ENCODE measurements at places on chromosomes 6 and 20. TPM values are rescaled to one million over a fixed set of nuclear protein-coding genes. Genes with fewer than 3 reads are reported as not detected.

GRCh38 chr6:149990212-149990660, 26.5 kb downstream of the ULBP1 start:
- no peaks in the 10 kb centered on the region for H3K36me3 ChIP-seq
- H3K27ac ChIP-seq = no peak overlapping the region
- H3K4me3 ChIP-seq = peak overlapping the region; percentile 21
- peaks cover 9% of the 10 kb centered on the region for H3K4me1 ChIP-seq
- H3K27me3 ChIP-seq = peaks cover 88% of the 10 kb centered on the region

The COQ3 gene
- 3.7 TPM for total RNA-seq

- no peaks in the 10 kb centered on the region for H3K4me1 ChIP-seq
- H3K4me3 ChIP-seq = no peak overlapping the region
- H3K27me3 ChIP-seq = no peaks in the 10 kb centered on the region
- no peak for DNase-seq
- H3K27ac ChIP-seq = no peak overlapping the region
These were observed 1.6 kb downstream of the CEP43 start for GRCh38 chr6:167000759-167001158.

- peaks cover 7% of the 10 kb centered on the region for H3K27me3 ChIP-seq
- no peak overlapping the region for H3K4me3 ChIP-seq
- H3K36me3 ChIP-seq = no peaks in the 10 kb centered on the region
These were observed 12.4 kb upstream of the KCNQ2 start for GRCh38 chr20:63484651-63485403.

The PSMA7 gene
- 284 TPM for total RNA-seq

The LIN28B gene
- total RNA-seq = 29.0 TPM

DNA sequence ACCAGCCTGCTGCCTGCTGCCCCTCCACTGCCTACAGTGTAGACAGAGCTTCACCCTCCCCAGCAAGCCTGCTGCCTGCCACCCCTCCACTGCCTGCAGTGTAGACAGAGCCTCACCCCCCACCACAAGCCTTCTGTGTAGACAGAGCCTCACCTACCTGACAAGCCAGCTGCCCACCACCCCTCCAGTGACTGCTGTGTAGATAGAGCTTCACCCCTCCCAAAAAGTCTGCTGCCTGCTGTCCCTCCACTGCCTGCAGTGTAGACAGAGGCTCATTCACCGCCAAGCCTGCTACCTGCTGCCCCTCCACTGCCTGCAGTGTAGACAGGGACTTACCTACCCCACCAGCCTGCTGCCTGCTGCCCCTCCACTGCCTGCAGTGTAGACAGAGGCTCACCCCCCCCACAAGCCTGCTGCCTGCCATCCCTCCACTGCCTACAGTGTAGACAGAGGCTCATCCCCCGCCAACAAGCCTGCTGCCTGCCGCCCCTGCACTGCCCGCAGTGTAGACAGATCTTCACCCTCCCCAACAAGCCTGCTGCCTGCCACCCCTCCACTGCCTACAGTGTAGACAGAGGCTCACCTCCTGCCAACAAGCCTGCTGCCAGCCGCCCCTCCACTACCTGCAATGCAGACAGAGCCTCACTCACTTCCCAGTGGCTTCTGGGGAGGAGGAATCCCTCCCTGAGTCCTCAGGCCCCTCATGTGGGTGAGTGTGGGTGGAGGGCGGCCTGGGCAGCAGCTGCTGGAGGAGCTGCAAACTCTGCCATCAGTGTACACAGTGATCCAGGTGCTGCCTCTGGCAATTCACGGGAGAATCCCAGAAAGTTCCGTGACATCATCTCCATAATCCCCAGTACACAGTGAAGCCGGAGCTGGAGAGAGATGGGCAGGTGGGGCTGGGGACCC, 140.9 kb downstream of the DLL1 start:
- no peak overlapping the region for H3K4me3 ChIP-seq
- peaks cover 6% of the 10 kb centered on the region for H3K4me1 ChIP-seq
- DNase-seq = no peak
- H3K36me3 ChIP-seq = no peaks in the 10 kb centered on the region
- H3K27me3 ChIP-seq = peaks cover 4% of the 10 kb centered on the region

GRCh38 chr6:43983191-43983590, 144.1 kb downstream of the MRPL14 start:
- DNase-seq = no peak
- no peak overlapping the region for H3K27ac ChIP-seq
- H3K4me3 ChIP-seq = no peak overlapping the region
- H3K27me3 ChIP-seq = peaks cover 22% of the 10 kb centered on the region

DNA sequence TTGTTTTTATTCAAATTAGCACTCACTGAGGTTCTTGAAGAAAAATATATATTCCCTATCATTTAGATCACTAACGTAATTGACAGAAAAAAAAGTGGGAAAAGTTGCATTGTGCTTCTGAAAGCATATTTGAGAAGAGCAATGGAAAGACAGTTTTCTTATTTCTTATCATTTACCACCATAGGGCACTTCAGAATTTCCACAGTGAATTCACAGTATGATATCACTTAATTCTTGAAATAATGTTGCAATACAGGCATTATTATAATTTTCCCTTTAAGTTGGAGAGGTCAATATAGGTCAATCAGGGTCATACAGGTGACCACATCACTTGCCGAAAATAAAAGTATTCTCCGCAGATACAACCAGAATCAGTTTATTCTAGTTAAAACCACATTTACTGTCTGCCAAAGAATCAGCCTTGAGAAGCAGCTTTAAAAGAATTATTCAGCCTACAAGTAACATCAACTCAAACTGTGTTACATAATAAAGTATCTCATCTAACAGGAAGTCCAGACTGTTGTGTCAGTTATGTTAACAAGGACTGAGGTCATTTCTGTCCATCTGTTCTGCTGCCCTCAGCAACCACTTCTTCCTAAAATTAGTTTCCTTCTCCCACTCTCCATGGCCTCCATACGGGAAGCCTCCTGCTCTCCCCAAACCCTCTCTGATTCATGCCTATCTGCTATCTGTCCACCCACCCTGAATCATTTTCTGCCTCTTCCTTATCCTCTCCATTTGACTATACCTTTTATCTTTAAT, 121.2 kb downstream of the SIM1 start:
- peak; percentile 88 for DNase-seq
- peaks cover 47% of the 10 kb centered on the region for H3K4me1 ChIP-seq
- H3K27ac ChIP-seq = peak overlapping the region; percentile 56
- H3K36me3 ChIP-seq = no peaks in the 10 kb centered on the region

The PRDM1 gene
- total RNA-seq = 11.4 TPM

GRCh38 chr6:24494821-24495795, at the start of gene ALDH5A1:
Gene ALDH5A1 (plus strand): TSS chr6:24494969. CDS start chr6:24494997, 28 bp downstream.
- H3K27me3 ChIP-seq = no peaks in the 10 kb centered on the region
- H3K4me3 ChIP-seq = peak within 1 kb of the TSS; percentile 68
- H3K4me1 ChIP-seq = peaks cover 9% of the 10 kb centered on the region
- H3K27ac ChIP-seq = no peak within 1 kb of the TSS
- peak; percentile 54 for DNase-seq

GRCh38 chr6:158313989-158314388, 1.7 kb downstream of the TULP4 start:
- DNase-seq = no peak
- H3K27me3 ChIP-seq = no peaks in the 10 kb centered on the region
- no peaks in the 10 kb centered on the region for H3K4me1 ChIP-seq
- no peak overlapping the region for H3K4me3 ChIP-seq

DNA sequence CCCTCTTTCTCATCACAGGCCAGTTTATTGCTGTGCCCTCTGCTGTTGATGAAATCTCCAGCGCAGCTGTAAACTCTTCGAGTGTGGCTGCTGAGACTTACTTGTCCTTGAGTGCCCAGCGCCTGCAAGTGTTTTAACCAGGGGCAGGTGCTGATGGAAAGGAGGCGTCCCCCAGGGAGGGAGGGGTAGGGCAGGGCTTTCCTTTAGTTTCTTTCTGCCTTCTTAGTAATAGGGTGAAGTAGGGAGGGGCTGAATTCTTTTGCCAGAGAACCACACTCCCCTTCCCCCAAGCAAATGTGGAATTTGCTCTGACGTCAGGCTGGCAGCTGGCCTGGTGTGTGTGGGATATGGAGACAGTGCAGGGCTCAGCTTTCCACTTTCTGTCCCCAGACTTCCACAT, 61.2 kb downstream of the IGF2R start:
- peaks cover 21% of the 10 kb centered on the region for H3K4me1 ChIP-seq
- peak overlapping the region; percentile 76 for H3K27ac ChIP-seq
- no peak overlapping the region for H3K4me3 ChIP-seq
- H3K27me3 ChIP-seq = no peaks in the 10 kb centered on the region
- DNase-seq = peak; percentile 96

DNA sequence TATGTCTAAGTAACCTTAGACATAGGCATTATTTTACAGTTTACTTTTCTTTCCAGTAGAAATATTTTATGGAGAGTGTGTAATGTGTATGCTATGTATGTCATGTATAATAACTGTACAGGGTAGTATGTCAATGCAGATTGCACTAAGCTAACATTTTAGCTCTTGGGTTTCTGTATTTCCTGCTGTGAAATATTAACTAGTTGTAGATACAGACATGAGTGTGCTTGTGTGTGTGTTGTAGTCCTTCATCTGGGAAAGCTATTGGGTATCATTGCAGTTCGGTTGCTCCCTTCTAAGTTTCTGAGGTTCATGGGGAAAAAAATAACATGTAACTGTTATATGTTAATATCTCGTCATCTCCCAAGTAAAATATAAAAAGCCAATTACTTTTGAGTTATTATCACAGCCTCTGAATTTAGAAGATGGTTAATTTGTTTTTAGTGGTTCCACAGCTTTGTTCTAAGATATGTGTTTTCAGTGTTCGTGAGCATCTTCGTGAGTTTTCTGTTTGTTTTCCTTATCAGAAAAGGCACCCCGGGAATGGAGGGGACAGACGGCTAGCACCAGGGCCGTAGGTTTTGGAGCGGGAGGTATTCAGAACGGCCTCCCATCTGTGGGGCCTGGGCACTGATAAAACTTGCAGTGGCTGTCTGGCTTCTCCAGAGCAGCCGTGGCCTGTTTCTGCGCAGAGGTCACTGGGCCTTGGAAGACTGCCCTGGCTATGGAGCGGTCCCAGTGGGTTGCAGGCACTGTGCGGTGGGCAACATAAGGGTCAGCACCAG, 215.0 kb downstream of the ARID1B start:
- DNase-seq = no peak
- no peaks in the 10 kb centered on the region for H3K36me3 ChIP-seq
- H3K27me3 ChIP-seq = no peaks in the 10 kb centered on the region
- H3K4me1 ChIP-seq = peaks cover 14% of the 10 kb centered on the region
- H3K27ac ChIP-seq = no peak overlapping the region

The APOM gene
- total RNA-seq = 0.89 TPM

DNA sequence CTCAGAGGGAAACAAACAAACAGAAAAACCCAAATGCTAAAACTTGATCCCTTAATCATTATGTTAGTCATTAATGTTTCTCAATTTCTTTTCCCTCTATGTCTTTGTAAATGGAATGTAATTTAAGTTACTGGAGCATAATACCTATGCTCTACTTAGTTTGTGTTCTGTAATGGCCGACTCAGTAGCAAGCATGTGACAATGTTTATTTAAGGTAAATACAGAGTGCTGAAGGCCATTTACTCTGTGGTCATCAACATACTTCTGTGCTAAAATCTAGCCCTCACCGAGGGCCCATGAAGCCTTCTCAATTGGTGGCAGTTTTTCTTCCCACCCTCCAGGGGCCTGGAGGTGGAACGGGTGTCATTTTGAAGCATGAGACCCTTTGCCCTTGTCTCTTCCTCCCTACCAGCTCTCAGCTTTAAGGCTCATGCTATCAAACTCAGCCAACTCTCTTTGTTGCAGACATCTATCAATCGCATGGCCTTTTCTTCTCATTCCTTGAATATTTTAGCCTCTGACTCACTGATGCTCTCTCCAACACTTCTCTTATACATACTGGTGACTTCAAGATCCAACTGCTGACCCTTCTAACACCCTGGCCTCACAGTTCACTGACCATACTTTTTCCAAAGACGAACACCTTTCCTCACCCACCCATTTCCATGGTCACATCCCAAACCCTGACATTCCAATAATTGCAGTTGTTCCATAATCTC, 48.2 kb downstream of the STX7 start:
- no peak overlapping the region for H3K27ac ChIP-seq
- no peak overlapping the region for H3K4me3 ChIP-seq
- no peaks in the 10 kb centered on the region for H3K27me3 ChIP-seq

DNA sequence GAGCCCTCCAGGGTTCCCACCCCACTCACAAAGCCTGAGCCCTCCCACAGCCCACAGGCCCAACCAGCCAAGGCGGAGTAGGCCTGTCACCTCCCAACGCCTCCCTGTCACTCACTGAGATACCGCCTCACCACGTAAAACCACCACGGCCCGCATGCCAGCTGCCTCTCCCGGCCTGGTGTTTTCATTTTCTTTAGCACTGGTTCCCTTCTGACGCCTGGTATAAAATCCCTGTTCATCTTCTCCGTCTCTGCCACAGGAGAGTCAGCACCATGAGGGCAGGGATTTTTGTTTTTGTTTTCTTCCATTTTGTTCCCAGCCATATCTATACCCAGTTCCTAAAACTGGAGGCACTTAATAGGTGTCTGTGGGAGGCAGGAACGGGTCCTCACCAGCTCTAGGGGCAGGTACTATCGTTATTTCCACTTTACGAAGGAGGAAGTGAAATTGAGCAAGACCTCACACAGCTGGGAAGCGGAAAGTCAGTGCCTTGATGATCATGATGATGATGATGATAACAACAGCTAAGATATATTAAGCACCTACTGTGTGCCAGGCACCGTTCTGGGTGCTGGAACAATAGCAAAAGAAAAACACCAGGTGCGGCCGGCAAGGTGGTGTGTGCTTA, 58.6 kb downstream of the SNAI1 start:
- no peak overlapping the region for H3K27ac ChIP-seq
- no peaks in the 10 kb centered on the region for H3K36me3 ChIP-seq
- H3K4me3 ChIP-seq = no peak overlapping the region
- no peak for DNase-seq
- no peaks in the 10 kb centered on the region for H3K4me1 ChIP-seq

DNA sequence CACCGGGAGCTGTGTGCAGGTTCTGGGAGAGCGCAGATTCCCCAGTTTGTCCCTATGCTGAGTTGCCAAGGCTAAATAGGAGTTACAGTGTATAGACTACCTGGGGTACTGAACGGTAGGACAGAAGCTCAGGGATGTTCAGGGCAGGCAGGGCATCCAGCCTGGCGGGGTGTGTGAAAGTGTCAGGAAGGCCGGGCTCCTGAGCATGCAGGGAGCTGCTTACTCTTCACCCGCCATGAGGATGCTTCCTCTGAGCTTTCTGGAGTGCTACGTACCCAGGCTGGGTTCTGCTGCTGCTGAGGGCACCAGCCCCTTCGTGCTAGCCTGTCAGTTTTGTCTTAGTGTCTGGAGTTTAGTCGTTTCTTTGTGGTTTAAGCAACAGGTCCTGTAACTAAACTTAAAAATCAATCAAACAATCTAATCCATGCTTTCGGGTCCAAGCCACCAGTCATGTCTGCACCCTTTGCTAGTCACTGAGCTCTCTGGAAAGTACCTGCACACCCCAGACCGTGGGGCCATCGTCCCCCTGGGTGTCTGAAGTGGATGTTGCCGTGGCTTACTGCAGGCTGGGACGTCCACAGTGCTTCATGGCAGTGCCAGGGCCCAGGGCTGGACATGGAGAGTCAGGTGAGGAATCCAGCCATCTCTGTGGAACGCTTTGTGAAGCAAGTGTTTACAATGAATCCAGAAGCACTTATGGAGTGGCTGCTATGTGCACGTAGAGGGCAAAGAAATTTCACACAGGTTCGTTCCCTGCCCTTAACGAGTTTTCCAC, 220.3 kb upstream of the SNX9 start:
- H3K4me1 ChIP-seq = no peaks in the 10 kb centered on the region
- no peak for DNase-seq
- H3K4me3 ChIP-seq = no peak overlapping the region
- no peaks in the 10 kb centered on the region for H3K27me3 ChIP-seq
- no peaks in the 10 kb centered on the region for H3K36me3 ChIP-seq
- no peak overlapping the region for H3K27ac ChIP-seq
